Activated CD4-positive, alpha-beta T cell treated with anti-CD3 and anti-CD28 coated beads for 24 hours (primary cell): ENCODE measurements at places on chromosomes 12 and 14.

DNA sequence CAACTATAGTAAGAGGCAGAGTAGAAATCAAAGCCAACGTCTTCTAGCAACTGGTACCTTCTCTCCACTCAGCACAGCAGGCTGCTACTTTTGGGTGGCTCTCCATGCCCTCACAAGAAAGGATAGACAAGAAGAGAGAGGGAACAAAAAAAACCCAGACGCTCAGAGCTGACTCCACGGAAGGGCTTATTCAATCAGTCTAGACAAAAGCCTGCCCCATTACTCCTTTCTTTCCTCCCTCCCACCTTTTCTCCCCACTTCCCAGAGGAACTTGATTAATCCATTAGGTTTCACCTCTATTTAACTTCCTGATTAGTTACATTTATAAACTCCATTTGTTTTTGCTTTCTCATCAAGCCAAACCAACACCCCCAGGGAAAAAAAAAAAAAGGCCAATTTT lies 71.1 kb upstream of the CCDC60 start:
- DNase-seq = no peak

DNA sequence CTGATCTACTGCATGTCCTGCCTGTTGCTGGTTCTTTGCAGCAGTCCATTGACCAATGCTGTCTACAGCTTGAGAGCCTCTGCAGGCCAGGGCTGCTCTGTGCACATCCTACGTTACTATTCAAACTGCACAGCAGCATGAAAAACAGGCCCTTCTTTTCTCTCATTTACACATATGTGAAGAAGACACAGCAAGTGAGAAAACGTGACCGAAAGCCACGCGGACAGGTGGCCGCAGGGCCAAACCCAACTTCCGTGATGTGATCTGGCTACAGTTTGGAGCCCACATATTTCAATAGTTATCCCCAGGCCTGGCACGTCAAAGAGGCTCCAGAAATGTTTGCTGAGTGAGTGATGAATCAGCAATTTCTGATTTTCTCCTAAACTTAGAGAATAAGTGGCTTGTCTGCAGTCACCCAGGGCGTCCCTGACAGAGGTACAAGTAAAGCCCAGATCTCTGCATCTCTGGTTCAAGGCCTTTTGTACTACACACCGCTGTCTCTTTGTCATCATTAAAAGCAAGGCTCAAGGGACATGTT lies 17.9 kb upstream of the TCL1B start:
- DNase-seq = no peak

DNA sequence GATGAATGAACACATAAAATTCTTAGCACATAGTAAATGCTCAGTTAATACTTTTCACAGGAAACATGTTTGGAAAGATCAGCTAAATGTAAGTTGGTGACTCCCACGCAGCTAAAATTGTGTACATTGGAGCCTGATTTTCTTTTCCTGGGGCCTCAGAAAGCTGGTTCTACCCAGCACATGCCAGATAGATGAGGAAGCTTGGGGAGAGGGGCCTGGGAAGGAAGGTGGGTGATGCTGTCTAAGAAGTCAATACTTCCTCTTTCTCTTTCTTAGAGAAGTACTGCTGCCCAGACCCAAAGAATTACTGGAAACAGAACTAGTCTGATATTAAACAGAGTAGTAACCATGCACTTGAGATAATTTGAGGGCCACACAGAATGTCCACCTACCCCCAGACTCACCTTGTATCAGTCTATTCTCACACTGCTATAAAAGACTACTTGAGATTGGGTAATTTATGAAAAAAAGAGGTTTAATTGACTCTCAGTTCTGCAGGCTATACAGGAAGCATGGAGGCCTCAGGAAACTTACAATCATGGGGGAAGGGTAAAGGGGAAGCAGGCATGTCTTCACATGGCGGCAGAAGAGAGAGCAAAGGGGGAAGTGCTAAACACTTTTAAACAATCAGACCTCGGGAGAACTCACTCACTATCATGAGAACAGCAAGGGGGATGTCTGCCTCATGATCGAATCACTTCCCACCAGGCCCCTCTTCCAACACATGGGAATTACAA lies 123.3 kb upstream of the MED13L start:
- no peak for DNase-seq

DNA sequence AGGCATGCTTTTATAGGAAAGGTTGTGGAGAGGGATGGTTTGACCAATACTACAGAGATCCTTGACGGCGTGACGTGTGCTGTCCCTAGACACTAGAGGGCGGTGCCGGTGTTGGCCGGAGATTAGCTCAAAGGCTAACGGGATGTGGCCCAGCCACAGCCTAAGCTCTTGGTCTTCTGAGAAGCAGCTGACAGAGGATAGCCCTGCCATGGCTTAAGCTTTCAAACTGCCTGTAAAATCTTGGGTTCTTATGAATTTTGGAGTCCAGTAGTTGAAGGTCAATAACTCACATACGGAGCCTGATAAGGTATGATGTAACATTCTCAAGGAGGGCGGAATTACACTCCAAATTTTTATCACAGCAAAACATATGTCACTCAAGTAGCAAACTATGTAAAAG lies 515.7 kb upstream of the ATXN7L3B start:
- DNase-seq = no peak

GRCh38 chr12:55930771-55931316 lies at the start of gene DGKA:
TSS of gene DGKA (plus strand) at chr12:55931162. CDS start at chr12:55936504, 5,342 bp downstream.
- DNase-seq = peak; percentile 78

DNA sequence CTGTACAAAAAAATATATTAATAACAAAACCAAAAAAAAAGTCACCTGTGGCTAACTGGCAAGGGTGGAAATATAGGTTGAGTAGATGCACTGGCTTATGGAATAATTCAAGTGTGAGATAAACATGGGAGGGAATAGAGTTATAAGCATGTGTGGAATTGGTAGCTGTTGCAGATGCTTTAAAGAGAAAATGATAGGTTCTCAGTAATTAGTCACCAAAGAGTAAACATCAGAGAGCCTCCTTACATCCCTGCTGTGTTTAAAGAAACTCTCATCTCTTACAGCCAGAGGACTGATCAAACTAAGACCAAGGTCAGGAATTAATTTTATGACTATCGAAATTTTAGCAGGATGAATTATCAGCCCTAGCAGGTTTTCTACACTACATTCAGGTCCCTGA lies 70.5 kb downstream of the EGLN3 start:
- no peak for DNase-seq

- no peak for DNase-seq
Observed at GRCh38 chr12:71708658-71709057, 22.8 kb downstream of the TMEM19 start.

- DNase-seq = no peak
Observed at GRCh38 chr14:105171004-105171673, 2.6 kb upstream of the JAG2 start.

- no peak for DNase-seq
Observed at GRCh38 chr14:75513911-75514672, 8.2 kb upstream of the BATF start.

DNA sequence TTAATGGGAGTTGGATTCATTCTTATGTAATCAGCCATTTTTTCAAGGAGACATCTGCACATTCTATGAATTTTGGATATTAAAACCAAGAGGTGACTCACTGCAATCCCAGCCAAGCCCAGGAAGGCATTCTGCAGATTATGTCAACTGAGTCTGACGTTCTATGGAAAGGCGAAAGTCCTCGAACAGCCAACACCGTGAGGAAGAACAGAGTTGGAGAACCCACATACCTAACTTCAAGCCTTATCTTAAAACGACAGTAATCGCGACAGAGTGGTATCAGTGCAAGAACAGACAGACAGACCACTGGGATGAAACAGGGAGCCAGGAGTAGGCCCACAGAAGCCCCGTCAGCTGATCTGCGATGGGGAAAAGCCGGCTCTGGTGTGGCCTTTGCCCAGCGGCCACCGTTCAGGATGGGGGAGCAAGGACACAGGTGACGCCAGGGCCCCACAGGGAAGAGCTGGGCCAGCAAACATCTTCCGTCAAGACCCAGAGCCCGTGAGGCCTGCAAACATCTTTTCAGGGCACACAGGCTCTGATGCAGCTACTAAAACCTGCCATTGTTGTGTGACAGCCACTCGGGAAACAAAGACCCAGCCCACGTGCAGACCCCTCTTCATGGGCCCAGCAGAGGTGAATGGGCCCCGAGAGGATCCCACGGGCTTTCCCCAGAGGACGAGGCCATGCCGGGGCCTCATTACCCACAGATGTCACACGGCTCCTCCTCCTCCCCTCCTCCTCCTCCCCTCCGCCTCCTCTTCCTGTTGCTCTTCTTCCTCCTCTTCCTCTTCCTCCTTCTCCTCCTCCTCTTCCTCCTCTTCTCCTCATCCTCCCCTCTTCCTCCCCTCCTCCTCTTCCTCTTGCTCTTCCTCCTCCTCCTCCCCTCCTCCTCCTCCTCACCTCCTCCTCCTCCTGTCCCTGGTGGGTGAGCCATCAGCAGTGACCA lies 277.6 kb downstream of the ADGRD1 start:
- no peak for DNase-seq

DNA sequence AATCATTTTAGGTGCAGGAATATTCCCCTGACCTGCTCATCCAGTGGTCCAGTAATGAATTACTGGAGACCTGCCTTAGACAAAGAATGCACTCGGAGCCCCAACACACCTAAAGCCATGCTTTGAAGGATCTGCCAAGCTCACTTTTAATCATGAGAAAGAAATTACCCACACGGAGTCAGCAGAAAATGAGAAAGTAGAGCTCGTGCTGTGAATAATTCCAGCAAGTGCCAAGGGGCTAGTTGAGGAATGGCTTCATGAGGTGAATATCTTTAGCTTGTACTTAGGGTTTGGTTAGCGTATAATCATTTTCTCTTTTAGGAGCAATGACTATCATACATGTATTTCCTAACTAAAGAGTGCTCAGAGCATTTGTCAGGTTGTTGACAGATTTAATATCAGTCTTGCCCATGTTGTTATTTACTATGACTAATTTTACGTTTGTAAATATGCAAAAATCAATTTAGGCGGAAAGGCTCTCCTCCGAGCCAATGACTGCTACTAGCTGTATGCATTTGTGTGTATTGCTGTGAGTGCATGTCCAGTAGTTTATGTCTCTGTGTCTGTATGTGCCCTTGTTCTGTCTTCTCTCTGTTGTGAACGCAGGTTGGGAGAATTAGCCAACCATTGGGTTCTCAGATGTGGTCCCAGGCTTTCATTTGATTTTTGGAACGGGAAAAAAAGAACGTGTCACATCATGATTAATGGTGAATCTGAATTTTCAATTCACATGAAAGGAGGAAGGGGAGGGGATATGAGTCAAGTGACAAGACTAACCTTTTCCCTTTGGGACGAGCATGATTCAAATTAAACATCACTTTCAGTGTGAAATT lies 98.4 kb downstream of the RMST start:
- DNase-seq = no peak

- no peak for DNase-seq
Observed at GRCh38 chr12:127388985-127389384, 878.0 kb upstream of the TMEM132C start.

DNA sequence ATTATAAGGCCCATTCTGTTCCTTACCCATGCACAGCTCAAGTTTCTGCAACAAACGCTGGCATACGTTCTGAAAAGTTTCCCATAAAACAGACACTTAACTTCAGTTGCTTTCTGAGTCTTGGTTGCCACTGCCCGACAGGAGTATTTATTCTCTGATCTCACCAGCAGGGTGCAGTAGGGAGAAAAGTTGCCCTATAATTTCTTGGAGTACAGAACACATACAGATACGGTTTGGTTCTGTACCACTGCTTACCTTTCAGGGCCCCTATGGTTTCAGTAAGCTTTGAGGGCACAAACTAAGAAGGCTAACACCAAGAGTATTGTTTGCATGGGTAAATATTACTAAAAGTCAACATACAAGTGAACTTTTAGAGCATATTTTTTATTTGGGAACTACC lies 77.9 kb downstream of the SPATA7 start:
- DNase-seq = no peak

GRCh38 chr14:64945431-64946178 lies 3.1 kb upstream of the GPX2 start:
- DNase-seq = no peak
